ENCODE measurements at places on chromosomes 5 and 9.
A peak's percentile ranks its signal among the peaks of the same experiment; 100 is the strongest.

GRCh38 chr5:6069496-6070185, 308.7 kb downstream of the MED10 start:
- no peak for DNase-seq

GRCh38 chr9:78884611-78885150, 587.8 kb downstream of the PSAT1 start:
- peak; percentile 64 for DNase-seq

GRCh38 chr9:87119328-87119881, 172.1 kb upstream of the GAS1 start:
- peak; percentile 93 for DNase-seq

DNA sequence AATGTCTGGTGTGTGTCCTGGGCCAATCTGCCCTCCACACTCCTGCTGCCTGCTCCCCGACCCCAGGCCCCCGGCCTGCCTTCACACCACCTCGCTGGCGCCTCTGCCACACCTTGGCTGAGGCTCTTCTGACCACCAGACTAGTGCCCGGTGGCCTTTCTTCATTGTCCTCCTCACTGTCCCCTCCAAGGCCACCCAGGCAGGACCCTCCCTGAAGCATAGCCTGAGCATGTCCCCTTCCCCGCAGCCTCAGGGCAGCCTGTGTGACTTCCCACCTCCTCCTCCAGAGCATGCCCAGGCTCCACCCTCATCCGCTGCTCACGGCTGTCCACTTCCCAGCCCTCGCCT, 154.6 kb downstream of the OLFM1 start:
- DNase-seq = no peak

GRCh38 chr9:95815133-95815532, 60.4 kb upstream of the ERCC6L2 start:
- peak; percentile 57 for DNase-seq

- no peak for DNase-seq
Measured at GRCh38 chr9:20623748-20624124, 1.4 kb upstream of the MLLT3 start.

- no peak for DNase-seq
Measured at GRCh38 chr5:173291722-173292658, 36.2 kb downstream of the STC2 start.

GRCh38 chr5:178902849-178903248, 7.1 kb downstream of the ZFP2 start:
- DNase-seq = no peak

- peak; percentile 59 for DNase-seq
Measured at GRCh38 chr5:53557386-53557785, 3.1 kb upstream of the NDUFS4 start.

DNA sequence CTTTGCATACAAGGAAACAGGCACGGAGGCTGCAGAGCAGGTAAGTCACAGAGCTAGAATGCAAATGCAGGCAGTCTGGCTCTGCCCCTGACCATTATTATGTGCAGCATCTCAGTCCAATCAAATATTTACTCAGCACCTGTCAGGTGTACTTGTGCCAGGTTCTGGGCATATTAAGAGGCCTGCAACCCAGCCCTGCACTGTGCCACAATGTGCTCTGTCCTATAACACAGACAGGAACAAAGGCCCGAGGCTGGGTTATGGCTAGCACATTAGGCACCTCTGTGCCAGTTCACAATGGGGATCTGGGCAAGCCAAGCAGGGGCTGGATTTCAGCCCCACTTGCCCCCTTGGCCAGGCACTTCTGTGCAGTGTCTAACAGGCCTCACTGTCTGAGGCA, 14.0 kb downstream of the ARL15 start:
- no peak for DNase-seq

DNA sequence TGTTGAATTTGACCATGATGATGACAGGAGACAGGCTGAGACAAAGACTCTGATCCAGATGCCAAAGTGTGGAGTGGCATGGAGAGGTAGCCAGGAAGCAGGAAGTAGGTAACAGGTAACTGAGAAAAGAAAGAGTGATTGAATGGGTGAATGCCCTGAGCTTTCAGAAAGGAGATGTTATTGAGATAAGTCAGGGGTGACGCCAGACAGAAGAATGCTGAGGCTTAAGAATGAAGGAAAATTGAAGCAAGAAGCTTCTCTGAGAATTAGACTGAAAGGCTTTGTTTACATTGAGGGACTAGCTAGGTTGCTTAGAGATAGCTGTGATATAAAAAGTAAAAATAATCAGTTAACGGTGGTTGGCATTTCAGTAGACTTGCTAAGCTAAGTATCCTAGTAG, 165.7 kb downstream of the PSAT1 start:
- DNase-seq = peak; percentile 4

DNA sequence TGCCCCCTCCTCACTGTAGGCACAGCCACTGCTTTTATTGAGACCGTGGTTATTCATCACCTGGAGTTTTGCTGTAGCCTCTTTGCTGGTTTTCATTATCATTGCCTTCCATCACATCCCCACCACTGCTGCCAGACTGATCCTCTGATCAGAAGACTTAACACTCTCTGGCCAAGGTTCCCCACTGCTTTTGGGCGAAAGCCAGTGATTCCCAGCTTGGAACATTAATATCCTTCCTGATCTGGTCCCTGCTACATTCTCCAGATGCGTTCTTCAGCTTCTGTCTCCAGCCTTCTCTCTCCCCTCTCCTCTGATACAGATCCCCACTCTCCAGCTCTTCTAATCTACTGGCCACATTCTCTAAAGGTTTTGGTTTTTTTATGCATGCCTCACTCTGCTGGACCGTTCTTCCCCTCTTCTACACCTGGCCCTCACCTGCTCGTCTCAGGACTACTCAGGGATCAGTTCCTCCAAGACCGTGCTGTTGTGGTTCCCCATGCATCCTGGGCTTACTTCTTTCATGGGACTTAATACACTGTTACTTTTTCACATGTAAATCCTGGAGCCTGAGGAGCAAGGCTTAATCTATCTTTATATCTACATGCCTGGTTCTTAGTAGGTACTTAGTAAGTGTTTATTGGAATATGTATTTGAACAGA, 115.0 kb downstream of the PRKACG start:
- DNase-seq = no peak

- DNase-seq = peak; percentile 79
Measured at GRCh38 chr5:146188358-146188757, 5.9 kb upstream of the LARS1 start.

- DNase-seq = no peak
Measured at GRCh38 chr9:28598408-28598807, 1025.1 kb upstream of the C9orf72 start.

DNA sequence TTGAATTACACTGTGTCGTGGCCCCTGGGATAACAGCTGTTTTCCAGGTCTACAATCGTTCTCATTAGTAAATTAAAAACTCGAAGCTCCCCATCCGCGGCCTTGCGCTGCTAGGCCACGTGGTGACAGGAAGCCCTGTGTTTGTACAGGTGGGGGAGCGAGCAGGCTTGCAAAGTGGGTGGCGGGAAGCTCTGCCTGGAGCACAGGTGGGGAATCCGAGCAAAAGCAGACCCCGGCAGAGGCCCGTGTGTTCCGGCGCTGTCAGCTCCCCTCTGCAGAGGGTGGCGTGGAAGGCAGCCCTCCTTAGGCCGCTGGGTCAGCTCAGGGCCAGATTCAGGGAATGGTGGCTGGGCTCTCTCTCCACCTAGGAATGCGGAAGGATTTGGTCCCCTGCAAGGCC, 59.5 kb upstream of the ERCC6L2 start:
- no peak for DNase-seq

DNA sequence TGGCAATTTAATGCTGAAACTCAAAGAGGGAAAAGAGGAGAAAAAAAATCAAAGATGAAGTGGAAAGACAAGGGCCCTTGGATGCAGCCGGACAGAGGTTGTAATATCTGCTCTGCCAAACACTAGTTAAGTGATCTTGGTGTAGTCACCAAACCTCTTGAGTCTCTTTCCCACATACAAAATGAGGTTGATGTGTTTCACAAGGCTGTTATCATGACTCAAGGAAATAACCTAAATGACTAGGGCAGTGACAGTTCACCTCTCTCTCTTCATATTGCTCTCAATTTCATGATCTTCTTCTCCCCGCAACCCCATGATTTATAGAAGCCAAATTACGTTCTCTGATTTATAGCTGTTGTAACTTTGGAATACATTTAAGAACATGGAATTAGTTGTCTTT, 44.9 kb downstream of the PIK3R1 start:
- no peak for DNase-seq

DNA sequence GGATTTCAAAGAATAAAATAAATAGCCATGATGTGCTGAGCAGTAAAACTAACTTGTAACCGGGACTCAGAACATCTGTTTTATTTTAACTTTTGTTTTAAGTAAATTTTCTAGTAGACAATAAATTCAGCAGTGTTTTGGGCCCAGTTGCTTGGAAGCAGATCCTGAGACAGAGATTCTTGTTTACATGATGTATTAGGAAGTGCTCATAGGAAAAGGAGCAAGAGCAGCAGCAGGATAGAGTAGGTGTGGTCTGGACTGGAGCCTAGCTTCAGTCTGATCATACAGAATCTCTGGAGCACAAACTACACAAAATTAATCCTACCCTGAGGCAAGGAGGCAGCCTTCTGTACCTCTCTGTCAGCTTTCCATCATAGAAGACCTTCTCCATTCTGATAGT, 139.2 kb upstream of the CCNH start:
- no peak for DNase-seq

DNA sequence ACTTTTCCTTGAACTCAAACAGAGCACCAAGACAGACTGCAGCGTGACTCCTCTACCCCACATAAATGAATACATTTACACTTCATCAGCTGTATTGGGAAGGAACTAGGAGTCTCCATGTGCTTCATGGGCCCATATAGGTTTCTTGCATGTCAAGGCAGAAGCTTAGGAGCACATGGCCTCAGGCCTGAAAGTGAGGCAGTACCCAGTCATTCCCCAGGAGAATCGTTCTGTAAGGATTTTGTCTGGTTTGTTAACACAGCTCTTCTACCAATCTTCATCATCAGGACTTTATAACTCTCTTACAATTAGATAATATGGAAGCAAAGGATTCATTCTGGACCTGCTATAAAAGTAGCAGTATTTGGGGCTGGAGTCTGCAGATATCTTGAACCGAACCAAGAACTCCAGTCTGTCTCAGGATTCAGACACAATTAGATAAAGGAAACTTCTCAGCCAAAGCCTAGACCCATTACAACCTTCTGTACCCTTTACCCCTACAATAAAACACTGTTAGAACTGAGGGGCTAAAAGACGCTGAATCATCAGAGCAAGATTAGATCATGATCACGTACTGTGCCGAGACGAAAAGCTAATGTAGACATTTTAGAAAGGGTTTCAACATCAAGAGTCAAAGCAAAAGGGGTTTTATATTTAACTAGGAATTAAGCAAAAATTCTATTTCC, 385.5 kb upstream of the SLC30A5 start:
- DNase-seq = no peak

DNA sequence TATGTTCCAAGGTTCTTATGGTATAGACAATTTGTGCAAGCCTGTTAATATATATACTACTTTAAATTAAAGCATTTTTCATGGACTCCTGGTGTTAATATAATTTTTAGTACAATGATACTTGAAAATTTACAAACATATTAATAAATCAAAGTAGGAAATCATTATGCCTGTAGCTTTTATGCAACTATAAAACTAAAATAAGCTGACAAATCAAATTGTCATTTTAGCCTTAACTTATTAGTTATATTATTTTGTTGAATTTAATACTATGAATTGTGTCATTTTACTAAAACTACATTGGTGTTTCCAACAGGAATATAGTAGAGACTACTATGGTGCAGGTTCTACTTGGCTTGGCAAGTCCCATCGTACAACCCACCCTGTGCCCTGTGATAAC, 96.0 kb downstream of the MED10 start:
- DNase-seq = no peak

- DNase-seq = no peak
Measured at GRCh38 chr5:68116408-68116807, 99.1 kb upstream of the PIK3R1 start.
